ENCODE measurements at places on chromosomes 5 and 9.

GRCh38 chr5:54703133-54703532 lies 185.6 kb downstream of the SNX18 start:
- DNase-seq = peak; percentile 65

DNA sequence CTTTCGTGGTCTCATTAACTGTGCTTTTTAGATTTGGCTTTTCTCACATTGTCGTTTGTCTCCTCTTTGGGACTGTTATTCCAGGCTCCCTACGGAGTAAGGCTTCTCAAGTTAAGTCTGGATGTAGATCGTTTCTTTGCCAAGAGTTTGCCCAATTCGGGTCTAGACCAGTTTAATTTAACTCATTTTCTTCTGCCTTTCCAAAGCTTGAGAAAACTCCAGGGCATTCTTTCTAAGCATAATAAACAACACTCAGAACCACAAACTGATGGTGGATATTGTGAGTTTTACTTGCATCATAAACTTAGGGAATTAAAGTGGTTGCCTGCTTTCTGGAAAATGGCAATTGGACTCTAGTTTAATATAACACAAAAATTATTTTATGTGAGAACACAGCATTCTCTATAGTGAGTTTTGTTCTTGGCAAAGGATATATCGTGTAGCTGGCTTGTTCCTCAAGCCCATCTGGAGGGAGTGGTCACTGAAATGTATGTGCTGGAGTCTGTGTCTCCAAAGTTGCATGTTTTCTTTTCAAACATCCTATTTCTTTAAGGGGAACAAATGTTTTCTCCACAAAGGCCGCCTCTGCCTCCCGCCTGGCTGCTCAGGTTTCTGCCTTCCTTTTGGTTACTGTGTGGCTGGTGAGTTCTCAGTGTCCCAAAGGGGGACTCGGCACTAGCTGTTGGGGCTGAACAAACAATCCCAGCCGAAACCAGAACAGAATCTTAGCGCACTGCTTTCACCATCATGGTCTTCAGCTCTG lies 211.3 kb upstream of the FBN2 start:
- DNase-seq = no peak

DNA sequence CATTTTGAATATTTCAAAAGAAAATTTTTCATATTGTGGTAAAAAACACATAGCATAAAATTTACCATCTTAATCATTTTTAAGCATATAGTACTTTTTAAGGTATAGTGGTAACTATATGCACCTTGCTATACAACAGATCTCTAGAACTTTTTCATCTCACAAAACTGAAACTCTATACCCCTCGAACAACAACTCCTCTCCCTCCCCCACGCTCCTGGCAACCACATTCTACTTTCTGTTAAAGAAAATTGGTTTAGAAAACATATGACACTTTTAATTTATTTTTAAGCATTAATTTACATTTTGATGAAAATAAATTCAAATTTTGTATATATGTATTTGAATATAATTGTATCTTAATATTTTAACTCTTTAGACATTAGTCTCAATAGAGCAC lies 147.2 kb upstream of the EFNA5 start:
- no peak for DNase-seq

GRCh38 chr5:107302441-107302840 lies 368.3 kb downstream of the EFNA5 start:
- no peak for DNase-seq

- no peak for DNase-seq
Measured at GRCh38 chr9:37811906-37812476, 11.4 kb downstream of the DCAF10 start.

- no peak for DNase-seq
Measured at GRCh38 chr9:108746864-108747263, 108.9 kb downstream of the ACTL7B start.

- DNase-seq = peak; percentile 95
Measured at GRCh38 chr9:130860458-130861316, 25.6 kb downstream of the ABL1 start.

GRCh38 chr5:131795228-131795627 lies 1.6 kb downstream of the FNIP1 start:
- DNase-seq = no peak

DNA sequence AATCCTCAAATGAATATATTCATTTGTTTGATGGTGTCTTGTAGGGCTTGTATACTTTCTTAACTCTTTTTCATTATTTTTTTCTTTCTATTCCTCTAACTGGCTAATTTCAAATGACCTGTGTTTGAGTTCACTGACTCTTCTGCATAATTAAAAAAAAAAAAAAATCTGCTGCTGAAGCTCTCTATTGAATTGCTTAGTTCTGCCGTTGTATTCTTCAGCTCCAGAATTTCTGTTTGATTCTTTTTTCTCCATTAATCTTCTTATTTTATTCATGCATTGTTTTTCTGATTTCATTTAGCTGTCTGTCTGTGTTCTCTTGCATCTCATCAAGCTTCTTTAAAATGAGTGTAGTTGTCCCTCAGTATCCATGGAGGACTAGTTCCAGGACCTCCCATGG lies 244.6 kb downstream of the ROR2 start:
- DNase-seq = no peak

DNA sequence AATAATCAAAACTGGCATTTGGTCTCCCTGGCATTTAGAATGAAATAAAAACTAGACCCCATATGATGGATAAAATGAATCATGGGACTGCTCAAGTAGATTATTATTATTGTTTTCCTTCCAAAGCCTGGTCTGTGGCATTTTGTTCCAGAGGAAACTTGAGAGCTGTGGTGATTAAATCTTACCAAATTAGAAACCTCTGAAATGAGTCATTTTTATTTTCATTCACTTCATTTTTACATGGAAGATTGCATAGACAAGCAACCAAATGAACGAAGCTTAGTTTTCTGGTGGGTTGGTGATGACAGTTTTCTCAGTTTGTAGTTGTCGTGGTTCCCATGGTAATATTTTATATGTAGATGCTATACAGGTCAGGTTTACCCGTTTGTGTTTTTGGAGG lies 23.4 kb downstream of the PAM start:
- peak; percentile 76 for DNase-seq

GRCh38 chr9:19163631-19164030 lies 36.3 kb upstream of the PLIN2 start:
- DNase-seq = no peak

DNA sequence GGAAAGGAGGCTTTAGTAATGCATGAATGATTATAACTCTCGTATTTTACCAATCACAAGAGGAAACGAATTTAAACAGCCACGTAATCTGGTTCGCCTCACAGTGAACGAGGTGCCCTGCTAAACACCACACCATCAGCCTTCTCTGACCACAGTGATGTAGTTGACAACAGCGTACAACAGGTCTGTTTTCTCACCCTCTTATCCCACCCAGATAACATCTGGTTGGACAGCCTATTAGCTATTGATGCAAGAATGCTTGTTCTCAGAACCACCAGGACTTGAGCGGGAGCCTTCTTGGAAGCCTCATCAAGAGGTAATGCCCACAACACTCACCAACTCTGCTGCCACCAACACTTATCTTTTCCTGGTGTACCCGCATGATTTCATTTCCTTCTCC lies 23.3 kb downstream of the SLC1A3 start:
- DNase-seq = no peak

DNA sequence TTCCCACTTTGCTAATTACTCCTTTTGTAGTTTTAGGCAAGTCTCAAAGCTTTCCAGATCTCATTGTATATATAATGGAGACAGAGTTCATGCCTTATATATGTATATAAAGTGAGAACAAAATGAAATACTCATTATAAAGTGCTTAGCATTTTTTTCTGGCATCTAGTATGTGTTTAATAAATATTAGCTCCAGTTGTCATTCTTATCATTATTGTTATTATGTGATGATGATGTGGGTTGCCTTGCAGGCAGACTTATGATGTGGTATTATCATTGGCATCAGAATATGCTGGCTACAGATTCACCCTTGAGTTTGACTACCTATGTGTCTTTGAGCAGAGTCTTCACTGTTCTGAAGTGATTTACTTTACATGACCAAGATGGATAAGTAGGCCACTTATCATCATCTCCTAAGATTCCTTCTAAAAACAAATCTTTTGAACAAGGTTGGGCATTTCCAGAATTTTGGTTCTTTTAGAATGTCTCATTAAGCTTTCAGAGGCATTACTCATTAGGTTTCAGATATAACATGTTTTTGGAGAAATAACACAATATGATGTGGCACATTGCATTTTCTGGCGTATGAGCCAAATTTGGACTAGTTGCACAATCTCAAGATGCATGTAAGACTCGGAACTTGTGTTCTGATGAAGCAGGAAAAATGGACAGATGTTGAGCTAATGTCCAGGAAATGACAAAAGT lies 145.6 kb upstream of the TNC start:
- no peak for DNase-seq

DNA sequence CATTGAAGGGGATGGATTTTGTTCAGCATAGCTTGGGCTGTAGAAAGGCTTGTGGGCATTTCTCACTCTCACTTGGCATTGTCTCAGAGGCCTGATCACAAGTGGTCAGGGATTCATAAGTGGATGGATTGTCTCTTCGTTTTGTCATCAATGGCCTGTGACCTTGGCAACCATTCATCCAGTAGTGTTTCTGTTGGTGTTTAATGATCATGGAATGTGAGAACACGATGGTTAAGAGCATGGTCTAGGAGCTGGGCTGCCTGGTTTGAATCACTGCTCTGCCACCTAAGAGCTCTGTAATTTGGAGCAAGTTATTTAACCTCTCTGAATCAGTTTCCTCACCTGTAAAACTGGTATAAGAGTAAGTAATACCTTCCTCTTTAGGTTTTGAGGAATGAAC lies 430.1 kb upstream of the MEF2C start:
- no peak for DNase-seq

GRCh38 chr9:110942522-110942921 lies 95.7 kb downstream of the LPAR1 start:
- no peak for DNase-seq

GRCh38 chr5:172497591-172498255 lies 43.4 kb upstream of the SH3PXD2B start:
- DNase-seq = no peak

DNA sequence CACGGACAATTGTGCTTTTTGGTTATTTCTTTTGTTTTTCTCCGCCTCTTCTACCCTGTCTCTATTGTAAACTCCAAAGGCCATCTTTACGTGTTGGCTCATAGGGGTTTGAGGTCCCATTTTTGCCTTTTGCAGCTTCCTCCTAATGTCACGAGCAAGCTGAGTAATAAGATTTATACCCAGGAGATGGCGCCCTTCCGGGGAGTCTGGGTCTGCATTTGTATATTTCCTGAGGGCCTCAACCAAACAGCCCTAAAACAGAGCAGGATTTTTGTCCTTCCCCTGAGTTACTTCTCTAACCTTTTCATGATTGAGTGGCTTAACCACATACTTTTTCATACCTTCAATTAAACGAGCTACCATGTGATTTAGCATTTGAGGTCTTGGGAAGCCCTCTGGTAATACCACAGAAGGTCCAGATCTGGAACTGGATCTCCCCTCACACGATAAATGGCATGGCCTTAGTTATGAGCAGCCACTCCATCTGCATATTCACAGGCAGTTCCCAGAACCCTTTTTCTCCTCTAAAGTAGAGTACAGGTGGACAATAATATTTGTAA lies 11.2 kb upstream of the CFAP95 start:
- DNase-seq = peak; percentile 10

- no peak for DNase-seq
Measured at GRCh38 chr5:168601972-168602371, 22.8 kb upstream of the PANK3 start.

GRCh38 chr9:36960575-36960955 lies 73.5 kb downstream of the PAX5 start:
- no peak for DNase-seq

GRCh38 chr5:141668601-141669265 lies 13.3 kb downstream of the ARAP3 start:
- no peak for DNase-seq

GRCh38 chr9:126330536-126330935 lies 3.9 kb downstream of the MVB12B start:
- DNase-seq = no peak

GRCh38 chr9:112158656-112159367 lies 16.3 kb downstream of the SUSD1 start:
- DNase-seq = no peak

Measured in amniotic stem cell (primary cell).